Activated CD8-positive, alpha-beta memory T cell treated with anti-CD3 and anti-CD28 coated beads, Interleukin-2, amount 10 ng/mL, durations not matched to agents 7 days and 5 days (primary cell): ENCODE measurements at places on chromosomes 7 and 10.

- peaks cover 91% of the 10 kb centered on the region for H3K27me3 ChIP-seq
- no peak for DNase-seq
- no peaks in the 10 kb centered on the region for H3K36me3 ChIP-seq
- no peak overlapping the region for H3K27ac ChIP-seq
- H3K4me1 ChIP-seq = peaks cover 47% of the 10 kb centered on the region
Observed at GRCh38 chr10:93071674-93072224, 1.9 kb upstream of the CYP26A1 start.

GRCh38 chr10:89954787-89955566 lies 253.6 kb downstream of the KIF20B start:
- no peak for DNase-seq
- H3K27me3 ChIP-seq = peaks cover 6% of the 10 kb centered on the region
- no peak overlapping the region for H3K4me3 ChIP-seq
- H3K4me1 ChIP-seq = no peaks in the 10 kb centered on the region
- H3K27ac ChIP-seq = no peak overlapping the region

DNA sequence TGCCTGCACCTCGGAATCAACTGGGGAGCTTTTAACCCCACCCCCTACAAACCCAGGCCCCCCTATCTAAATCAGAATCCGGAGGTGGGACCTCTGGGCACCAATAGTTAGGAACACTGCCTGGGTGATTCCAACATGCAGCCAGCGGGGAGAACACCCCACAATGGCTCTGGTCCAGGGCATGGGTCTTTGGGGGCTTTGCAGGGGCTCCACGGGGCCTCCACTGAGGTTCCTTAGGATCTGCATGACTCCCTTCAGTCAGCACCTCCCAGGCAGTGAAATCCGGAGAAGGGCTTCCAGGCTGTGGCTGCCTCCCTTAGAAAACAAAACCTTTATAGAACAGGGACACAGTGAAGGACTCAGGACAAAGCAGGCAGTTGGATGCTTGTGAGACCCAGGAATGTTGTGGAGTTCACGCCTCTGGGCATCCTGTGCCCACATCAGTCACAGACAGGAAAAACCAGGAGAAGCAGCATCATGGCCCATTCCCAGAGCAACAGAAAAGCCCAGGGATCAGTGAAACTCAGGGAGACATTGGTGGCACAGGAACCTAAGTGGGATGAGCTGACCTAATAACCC lies 16.5 kb upstream of the AOC1 start:
- no peak overlapping the region for H3K4me3 ChIP-seq
- H3K27ac ChIP-seq = no peak overlapping the region
- H3K36me3 ChIP-seq = no peaks in the 10 kb centered on the region
- H3K4me1 ChIP-seq = no peaks in the 10 kb centered on the region
- DNase-seq = no peak

DNA sequence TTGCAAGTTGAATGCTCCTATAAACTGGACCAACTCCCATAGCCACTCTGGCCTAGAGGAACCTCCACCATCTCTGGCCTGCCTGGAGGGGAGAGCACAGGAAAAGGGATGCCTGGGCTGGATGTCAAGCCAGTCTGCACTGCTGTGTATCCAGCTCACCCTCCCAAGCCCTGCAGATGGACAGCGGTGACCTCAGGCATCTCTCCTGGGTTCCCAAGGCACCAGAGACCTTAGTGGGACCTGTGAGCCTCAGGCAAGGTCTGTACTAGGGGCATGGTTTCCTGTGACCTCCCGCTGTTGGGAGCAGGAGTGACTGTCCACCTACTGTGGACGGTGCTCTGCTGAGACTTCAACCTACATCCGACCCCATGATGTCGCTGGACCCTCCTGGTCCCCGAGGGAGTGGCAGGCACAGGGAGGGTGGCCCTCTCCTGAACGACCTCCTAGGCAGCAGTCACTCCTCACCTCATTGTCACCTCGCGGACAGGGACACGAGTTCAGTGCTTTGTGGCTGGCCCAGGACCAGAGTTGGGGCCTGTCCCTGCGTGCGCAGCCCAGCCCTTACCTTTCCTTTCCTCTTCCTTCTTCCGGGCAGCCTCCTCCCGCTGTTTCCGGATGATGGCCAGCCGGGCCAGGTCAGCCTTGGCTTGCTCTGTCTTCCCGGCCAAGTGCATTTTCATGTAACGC lies 11.0 kb downstream of the PDAP1 start:
- no peak for DNase-seq
- no peaks in the 10 kb centered on the region for H3K27me3 ChIP-seq
- H3K4me3 ChIP-seq = no peak overlapping the region
- peaks cover 12% of the 10 kb centered on the region for H3K4me1 ChIP-seq
- peaks cover 53% of the 10 kb centered on the region for H3K36me3 ChIP-seq
- H3K27ac ChIP-seq = peak overlapping the region; percentile 25

DNA sequence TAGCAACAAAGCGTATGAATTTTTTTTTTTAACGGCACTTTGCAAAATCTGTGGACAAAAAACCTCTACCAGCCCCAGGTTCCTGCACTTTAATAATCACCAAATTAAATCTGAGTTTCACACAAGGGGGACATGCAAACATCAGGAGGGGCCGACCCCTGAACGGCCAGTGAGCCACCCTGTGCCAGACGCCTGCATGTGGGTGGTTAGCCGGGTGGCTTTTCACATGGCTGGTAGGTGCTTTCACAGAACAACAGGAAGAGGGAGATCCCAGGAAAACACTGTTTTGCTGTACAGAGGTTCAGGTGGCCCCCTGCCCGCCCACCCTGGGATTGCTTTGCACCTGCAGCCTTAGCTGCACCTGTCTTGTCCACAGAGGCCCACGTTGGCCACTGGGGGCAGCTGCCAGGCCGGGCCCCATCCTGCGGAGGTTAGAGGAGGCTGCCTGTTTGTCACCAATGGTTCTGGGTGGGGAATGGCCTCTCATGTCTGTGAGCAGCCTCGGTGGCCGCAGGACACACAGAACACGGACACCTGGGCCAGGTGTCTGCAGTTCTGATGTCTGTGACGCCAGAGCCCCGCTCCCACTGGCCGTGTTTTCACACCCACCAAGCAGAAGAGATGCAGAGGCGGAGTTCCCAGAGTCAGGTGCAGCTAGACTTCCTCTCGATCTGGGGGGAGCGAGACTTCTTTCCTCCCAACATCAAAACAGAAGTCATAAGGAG lies 107.7 kb downstream of the FAM53B start:
- peaks cover 52% of the 10 kb centered on the region for H3K4me1 ChIP-seq
- peaks cover 28% of the 10 kb centered on the region for H3K36me3 ChIP-seq
- peak overlapping the region; percentile 46 for H3K27ac ChIP-seq
- H3K4me3 ChIP-seq = no peak overlapping the region
- H3K27me3 ChIP-seq = no peaks in the 10 kb centered on the region
- DNase-seq = no peak

DNA sequence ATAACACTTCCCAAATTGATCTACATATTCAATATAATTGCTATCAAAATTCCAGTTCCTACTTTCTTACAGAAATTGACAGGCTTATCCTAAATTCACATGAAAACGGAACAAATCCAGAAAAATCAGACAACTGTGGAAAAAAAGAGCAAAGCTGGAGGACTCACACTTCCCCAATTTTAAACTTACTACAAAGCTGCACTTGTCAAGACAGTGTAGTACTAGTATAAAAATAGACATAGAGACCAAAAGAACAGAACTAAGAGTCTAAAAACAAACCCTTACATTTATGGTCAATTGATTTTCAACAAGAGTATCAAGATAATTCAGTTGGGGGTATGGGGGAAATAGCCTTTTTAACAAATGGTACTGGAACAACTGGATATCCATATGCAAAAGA lies 27.5 kb downstream of the LMBR1 start:
- DNase-seq = no peak
- peaks cover 2% of the 10 kb centered on the region for H3K4me1 ChIP-seq
- no peak overlapping the region for H3K4me3 ChIP-seq
- no peak overlapping the region for H3K27ac ChIP-seq

DNA sequence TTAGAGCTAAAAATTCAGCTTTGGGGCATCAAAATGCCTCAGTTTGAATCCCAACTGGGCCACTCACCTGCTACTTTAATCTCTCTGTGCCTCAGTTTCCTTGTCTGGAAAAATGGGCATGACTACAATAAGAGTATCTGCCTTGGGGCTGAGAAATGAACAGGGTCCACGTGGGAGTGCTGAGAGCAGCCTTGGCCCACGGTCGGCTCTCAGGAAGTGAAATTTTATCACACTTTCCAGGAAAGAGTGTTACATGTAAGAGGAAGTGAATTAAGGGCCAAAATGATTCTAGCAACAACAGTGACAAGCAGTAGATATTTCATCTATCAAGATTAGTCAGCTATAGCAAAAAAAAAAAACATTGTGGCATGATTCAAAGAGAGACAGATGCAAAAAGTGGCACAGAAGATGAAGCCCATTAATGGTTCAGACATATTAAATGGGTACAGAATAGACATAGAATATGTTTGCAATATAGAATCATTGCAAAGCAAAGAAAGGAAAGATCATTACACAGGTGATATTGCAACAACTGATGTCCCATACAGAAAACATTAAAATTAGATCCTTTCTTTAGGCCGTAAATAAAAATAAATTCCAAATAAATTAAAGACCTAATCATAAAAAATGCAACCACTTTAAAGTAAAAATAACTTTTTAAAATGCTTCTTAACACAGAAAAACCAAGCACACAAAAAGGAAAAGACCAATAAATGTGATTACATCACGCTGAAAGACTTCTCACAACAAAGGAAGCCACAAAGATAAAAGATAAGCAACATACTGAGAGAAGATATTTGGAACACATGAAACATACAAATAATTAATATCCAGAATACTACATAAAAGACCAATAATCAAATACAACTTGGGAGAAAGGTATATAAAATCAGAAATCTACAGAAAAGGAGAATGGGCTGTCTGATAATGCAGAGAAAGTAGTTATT lies 4.3 kb downstream of the TMEM273 start:
- peak overlapping the region; percentile 91 for H3K27ac ChIP-seq
- H3K27me3 ChIP-seq = no peaks in the 10 kb centered on the region
- H3K4me3 ChIP-seq = peak overlapping the region; percentile 63
- peak; percentile 74 for DNase-seq

DNA sequence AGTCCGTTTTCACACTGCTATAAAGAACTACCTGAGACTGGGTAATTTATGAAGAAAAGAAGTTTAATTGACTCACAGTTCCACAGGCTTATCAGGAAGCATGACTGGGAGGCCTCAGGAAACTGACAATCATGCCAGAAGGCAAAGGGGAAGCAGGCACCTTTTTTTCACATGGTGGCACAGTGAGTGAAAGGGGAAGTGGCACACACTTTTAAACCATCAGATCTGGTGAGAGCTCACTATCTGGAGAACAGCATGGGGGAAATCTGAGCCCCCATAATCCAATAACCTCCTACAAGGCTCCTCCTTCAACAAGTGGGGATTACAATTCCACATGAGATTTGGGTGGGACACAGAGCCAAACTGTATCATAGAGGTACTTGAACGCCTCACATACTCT lies 30.0 kb downstream of the AGR3 start:
- H3K4me1 ChIP-seq = no peaks in the 10 kb centered on the region
- H3K4me3 ChIP-seq = no peak overlapping the region
- H3K27ac ChIP-seq = no peak overlapping the region
- H3K36me3 ChIP-seq = no peaks in the 10 kb centered on the region

DNA sequence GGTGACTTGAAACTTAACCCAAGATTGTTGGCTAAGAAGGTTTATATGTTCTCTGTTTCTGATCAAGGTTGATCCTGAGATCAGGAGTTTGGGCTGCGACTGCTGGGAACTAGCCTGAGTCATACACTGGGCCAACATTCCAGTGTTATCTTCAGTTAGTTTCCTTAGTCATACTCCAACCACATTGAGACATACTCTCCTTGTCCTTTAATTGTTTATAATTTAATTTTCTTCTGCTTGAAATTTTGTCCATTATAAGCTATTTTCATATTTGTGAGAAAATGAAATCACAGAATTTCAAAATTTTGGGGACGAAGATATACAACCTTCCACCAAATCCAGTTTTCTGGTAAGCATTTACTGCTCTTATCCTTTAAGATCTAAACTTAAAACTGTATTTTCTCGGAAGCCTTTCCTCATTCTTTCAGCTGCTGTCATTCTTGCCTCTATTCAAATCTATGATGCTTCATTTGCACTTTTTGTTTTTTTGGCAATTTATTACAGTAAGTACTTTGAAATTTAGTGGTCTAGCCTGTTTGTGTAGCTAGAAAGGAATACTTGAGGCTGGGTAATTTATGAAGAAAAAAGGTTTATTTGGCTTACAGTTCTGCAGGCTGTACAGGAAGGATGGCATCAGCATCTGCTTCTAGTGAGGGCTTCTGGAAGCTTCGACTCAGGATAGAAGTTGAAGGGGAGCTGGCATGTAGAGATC lies 63.4 kb upstream of the POT1 start:
- H3K36me3 ChIP-seq = no peaks in the 10 kb centered on the region
- no peaks in the 10 kb centered on the region for H3K4me1 ChIP-seq
- H3K4me3 ChIP-seq = no peak overlapping the region

GRCh38 chr7:140225562-140226249 lies 48.9 kb upstream of the KDM7A start:
- H3K27me3 ChIP-seq = no peaks in the 10 kb centered on the region
- peak overlapping the region; percentile 47 for H3K4me3 ChIP-seq
- peaks cover 50% of the 10 kb centered on the region for H3K4me1 ChIP-seq
- H3K36me3 ChIP-seq = no peaks in the 10 kb centered on the region

DNA sequence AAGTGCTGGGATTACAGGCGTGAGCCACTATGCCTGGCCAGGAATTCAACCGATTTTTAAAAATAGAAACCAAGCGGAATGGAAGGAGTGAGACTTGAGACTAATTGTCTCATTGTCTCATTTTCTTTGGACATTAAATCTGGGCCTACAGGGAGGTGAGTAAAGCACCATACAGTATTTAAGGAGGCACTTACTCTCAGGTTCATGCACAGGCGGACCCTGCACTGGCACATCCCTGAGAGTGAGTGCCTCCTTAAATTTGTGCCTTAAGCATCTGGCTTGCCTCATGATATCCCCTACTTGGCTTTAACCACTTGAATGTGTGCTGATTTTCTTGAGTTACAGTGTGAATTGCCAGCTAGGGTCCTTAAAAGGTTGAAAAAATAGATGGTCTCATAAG lies 10.6 kb downstream of the UBE3C start:
- no peak overlapping the region for H3K27ac ChIP-seq
- peaks cover 26% of the 10 kb centered on the region for H3K36me3 ChIP-seq
- H3K4me1 ChIP-seq = peaks cover 29% of the 10 kb centered on the region
- H3K27me3 ChIP-seq = no peaks in the 10 kb centered on the region

DNA sequence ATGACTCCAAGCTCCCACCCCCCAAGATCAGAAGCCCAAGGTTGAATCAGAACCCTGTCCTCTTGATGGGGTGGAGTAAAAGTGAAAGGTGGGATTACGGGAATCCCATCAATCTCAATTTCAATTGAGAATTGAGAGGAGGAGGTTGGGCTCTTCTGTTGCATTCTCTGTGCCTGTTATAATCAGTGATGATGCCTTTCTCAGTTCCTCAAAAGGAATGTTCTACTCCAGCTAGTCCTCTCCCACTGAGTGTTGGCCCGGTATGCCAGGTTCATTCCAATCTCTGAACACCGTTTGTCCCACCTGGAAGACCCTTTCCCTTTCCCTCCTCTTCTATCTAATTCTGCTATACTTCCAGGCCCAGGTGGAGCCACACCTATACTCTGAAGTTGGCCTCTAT lies 17.2 kb upstream of the XPNPEP1 start:
- no peak overlapping the region for H3K27ac ChIP-seq
- H3K27me3 ChIP-seq = no peaks in the 10 kb centered on the region
- no peak overlapping the region for H3K4me3 ChIP-seq
- no peaks in the 10 kb centered on the region for H3K36me3 ChIP-seq
- H3K4me1 ChIP-seq = peaks cover 9% of the 10 kb centered on the region

GRCh38 chr10:125231813-125232475 lies 71.6 kb upstream of the CTBP2 start:
- no peak for DNase-seq
- no peak overlapping the region for H3K4me3 ChIP-seq
- no peaks in the 10 kb centered on the region for H3K4me1 ChIP-seq
- H3K27me3 ChIP-seq = no peaks in the 10 kb centered on the region
- H3K36me3 ChIP-seq = no peaks in the 10 kb centered on the region
- no peak overlapping the region for H3K27ac ChIP-seq

- H3K36me3 ChIP-seq = no peaks in the 10 kb centered on the region
- peak; percentile 65 for DNase-seq
- H3K4me1 ChIP-seq = no peaks in the 10 kb centered on the region
- H3K27me3 ChIP-seq = peaks cover 4% of the 10 kb centered on the region
Observed at GRCh38 chr10:120336911-120337540, 120.0 kb upstream of the PLPP4 start.
